Right cardiac atrium (tissue), 5 donors: ENCODE measurements at places on chromosomes 3 and 15. TPM values are rescaled to one million over a fixed set of nuclear protein-coding genes. Genes with fewer than 3 reads are reported as not detected.

Gene CSTA
- total RNA-seq: 4.1 TPM

DNA sequence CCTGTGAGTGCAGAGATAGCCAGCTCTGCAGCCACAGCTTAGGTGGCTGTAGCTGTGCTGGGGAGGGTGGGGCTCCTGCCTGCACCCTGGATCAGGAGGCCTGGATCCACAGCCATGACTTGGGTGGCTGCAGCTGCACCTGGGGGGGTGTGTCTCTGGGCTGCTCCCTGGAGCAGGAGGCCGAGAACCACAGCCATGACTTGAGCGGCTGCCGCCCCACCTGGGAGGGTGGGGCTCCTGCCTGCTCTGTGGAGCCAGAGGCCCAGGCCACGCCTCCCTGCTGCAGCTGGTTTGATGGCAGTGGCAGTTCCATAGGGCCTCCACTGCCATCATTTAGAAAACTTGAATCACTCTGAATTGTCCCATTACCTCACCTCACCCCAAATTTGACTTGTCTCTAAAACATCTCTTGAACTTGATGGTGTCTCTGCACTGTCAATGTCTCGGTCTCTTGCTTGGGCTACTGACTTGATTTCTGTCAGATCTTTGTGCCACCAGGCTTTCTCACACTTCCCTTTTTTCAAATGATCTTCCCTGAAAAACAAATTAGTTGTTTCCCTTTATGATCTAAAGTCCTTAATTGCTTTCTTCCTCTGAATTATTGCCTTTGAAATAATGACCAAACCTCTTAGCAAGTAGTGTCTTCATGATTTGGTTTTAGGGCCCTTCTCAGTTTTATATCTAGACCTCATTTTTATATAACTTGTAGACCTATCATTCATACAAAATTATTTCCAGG, 313.2 kb upstream of the MME start:
- DNase-seq: no peak

Gene CCR9
- total RNA-seq: not detected

GRCh38 chr3:100709842-100710260, 557 bp downstream of the TFG start:
- DNase-seq: peak; percentile 79

GRCh38 chr3:185961675-185962232, 23.9 kb upstream of the TRA2B start:
- no peak for DNase-seq

GRCh38 chr15:100809151-100809550, 70.5 kb upstream of the ALDH1A3 start:
- DNase-seq: no peak

GRCh38 chr3:130260918-130261317, 84.6 kb upstream of the COL6A5 start:
- DNase-seq: no peak

DNA sequence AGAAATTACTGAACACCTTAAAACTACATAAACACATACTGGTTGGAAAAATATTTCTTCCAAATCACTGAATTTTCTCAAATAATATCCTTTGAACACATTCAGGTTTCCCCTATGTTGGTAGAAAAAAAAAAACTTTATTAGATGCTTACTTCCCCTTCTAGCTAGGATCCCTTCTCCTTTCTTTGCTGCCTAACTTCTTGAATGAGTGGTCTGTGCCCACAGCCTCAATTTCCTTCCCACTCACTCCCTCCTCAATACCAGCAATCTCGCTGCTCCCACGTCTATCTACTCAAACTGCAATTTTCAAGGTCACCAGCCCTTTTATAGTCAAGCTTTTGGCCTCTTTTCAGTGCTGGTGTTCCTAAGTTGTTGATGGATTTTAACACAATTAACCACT, 8.3 kb downstream of the CD200R1 start:
- no peak for DNase-seq

DNA sequence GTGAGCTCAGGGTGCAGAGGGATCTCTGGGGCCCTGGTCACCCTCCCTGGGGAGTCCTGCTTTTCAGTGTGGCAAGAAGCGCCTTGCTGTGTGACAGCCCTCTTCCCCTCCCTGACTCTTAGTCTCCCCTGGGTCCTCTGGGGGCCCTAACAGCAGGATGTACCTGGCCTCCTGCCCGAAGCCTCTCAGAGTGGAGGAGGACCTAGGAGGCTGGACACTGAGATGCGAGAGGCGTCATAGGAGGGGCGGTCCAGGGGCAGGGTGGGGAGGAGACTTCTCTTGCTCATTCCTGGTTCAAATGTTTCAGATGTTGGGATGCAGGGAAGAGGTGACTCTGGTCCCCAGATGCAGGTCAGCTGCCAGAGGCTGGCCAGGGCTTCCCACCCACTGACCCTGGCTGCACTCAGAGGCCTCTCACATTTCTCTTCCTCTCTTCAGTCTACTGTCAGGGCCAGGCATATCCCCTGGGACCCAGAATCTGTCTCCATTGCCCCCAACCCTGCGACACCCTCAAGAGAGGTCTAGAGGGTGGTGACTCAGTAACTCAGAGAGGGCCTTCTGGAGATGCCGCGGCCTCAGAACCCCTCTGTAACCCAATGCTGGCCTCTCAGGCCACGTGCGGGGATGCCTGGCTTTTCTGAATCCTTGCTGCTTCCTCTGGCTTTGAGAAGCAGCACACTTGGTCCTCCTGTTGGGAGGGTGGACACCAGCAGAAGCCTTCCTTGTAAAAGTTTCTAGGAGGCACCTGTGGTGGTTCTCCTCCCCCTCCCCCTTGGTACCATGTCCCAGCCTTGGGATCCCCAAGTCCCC, 25.9 kb downstream of the SNX33 start:
- peak; percentile 93 for DNase-seq

GRCh38 chr3:194931865-194932264, 246.2 kb downstream of the FAM43A start:
- no peak for DNase-seq

Gene SI
- total RNA-seq: not detected

GRCh38 chr15:34793071-34793470, 2.3 kb downstream of the ACTC1 start:
- DNase-seq: no peak

DNA sequence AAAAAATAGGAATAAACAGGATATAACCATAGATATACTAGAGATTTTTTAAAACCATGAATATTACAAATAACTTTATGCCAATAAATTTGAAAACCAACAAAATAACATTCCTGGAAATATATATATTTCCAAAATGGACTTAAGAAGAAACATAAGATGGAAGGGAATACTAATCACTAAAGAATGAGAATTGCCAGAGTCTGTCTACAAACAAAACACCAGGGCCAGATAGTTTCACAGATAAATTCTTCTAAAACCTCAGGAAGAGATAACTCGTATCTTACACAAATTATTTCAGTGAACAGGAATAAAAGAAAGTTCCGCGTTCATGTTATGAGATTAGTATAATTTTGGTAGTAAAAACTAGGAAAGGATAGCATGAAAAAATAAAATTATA, 107.3 kb downstream of the HERC1 start:
- DNase-seq: no peak

- no peak for DNase-seq
Observed at GRCh38 chr3:42714171-42714852, 11.7 kb upstream of the HHATL start.

DNA sequence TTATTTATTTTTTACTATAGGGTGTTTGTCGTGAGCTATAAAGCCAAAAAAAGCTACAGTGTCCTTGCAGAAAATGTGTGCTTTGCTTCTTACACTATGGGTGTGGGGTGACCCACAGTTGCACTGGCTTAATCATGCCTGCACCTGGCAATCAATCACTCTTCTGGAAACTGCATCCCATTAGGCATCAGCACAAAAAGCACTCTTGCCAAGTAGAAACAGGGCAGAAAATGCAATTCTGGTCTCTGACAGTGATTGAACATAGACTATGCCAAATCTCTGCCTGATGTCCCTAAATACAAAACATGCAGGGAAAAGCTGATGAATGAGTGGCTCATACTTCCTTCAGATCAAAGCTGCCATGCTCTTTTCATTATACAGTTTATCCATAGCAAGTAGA, 30.4 kb upstream of the PLAAT1 start:
- DNase-seq: no peak

DNA sequence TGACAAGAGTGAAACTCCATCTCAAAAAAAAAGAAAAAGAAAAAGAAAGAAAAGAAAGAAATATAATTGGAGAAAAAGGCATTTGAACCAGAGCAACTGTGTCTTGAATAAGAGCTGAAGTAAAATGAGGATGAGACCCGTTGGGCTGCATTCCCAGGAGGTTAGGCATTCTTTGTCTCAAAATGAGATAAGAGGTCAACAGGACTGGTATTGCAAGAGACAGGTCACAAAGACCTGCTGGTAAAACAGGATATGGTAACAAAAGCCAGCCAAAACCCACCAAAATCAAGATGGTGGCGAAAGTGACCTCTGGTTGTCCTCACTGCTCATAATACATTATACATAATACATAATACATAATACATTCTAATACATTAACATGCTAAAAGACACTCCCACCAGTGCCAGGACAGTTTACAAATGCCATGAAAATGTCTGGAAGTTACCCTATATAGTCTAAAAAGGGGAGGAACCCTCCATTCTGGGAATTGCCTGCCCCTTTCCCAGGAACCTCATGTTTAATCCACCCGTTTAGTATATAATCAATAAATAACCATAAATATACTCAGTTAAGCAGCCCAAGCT, 8.6 kb upstream of the TIPIN start:
- DNase-seq: no peak

- no peak for DNase-seq
Observed at GRCh38 chr15:48394970-48395369, 63.7 kb downstream of the DUT start.

Gene ZBBX
- total RNA-seq: not detected

- no peak for DNase-seq
Observed at GRCh38 chr3:48693826-48694225, 8.1 kb upstream of the NCKIPSD start.

GRCh38 chr15:73950479-73950830, 24.2 kb downstream of the LOXL1 start:
- peak; percentile 63 for DNase-seq

GRCh38 chr3:125072301-125072700, 16.5 kb upstream of the HEG1 start:
- no peak for DNase-seq

Gene POLR2H
- total RNA-seq: 32.9 TPM

DNA sequence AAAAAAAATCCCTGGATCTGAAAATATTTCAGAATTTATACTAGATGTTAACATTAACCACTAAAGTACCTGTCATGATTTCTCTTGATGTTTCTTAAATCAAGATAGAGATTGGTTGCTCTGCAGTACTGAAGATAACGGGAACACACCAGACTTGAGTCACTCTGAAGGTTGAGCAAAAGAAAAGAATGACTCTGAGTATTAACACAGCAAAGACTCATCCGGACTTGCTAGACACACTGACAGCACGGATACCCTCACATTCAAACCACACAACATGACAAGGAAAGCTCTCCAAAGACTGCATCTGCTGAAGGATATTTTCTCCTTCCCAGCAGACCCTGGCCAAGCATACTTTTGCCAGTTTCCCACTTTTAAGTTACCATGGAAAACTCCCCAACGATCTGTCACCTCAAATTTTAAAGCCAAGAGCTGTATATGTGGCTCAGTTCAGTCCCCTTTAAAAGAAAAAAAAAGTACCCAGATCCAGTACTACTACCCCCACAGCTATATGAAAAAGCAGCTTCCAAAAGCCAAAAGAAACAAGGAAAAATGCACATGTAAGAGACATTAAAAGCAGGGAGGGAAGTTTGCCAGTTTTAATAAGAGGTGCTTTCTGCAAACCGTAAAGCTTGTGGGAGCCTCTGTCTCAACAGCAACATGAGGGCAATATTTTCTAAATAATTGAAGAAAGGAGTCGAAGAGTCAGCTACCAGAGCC, 8.3 kb downstream of the EOGT start:
- no peak for DNase-seq

Gene ARNT2
- 7.2 TPM for total RNA-seq

Gene ALDH1A3
- total RNA-seq: 8.4 TPM

- no peak for DNase-seq
Observed at GRCh38 chr3:33152363-33153360, 38.8 kb downstream of the CRTAP start.

Gene TP63
- total RNA-seq: 0.57 TPM

Gene ARGFX
- not detected for total RNA-seq

GRCh38 chr15:75153565-75154276, 48.0 kb upstream of the C15orf39 start:
- DNase-seq: no peak

Gene AKAP13
- total RNA-seq: 250 TPM

- no peak for DNase-seq
Observed at GRCh38 chr15:79364571-79365240, 53.8 kb downstream of the TMED3 start.

GRCh38 chr3:184378651-184379357, 797 bp upstream of the THPO start:
- no peak for DNase-seq

Gene HOMER2
- total RNA-seq: 15.8 TPM

DNA sequence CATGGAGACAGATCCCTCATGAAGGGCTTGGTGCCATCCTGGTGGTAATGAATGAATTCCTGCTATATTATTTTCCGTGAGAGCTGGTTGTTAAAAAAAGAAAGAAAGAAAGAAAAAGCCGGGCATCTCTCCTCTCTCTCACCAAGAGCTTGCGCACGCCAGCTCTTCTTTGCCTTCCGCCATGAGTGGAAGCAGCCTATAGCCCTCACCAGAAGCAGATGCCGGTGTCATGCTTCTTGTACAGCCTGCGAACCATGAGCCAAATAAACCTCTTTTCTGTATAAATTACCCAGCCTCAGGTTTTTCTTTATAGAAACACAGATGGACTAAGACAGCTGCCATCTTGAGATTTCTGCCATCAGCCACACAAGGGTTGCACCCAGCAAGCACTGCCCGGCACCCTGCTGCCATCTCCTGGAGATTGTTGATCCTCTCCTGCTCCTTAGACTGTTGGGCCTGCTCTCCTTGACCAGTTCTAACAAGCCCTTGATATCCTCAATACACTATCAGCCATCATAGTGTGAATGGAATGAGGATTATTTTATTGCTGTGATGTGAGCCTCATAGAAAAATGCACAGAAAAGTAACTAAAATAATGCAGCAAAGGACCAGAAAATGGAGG, 3.5 kb upstream of the AHSG start:
- DNase-seq: no peak

GRCh38 chr15:92818651-92819277, 81.4 kb upstream of the CHD2 start:
- no peak for DNase-seq

Gene PRICKLE2
- 15.2 TPM for total RNA-seq

DNA sequence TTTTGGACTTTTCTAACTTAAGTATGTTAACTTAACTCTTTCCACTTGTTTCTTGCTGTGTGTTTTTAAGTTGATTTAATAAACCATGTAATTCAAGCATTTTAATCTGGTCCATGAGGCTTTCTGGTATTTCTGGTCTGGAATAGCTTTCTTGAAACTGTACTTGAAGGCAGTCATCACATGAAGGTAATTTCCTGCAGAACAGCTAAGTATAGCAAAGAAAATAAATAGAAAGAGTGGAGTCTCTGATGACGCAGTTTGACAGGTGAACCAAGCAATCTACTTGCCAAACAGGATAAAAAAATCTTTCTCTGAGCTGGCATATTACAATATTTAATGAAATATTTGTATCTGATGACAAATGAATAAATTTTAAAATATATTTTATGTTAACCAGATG, 74.9 kb downstream of the BTLA start:
- DNase-seq: no peak
